ENCODE measurements at places on chromosomes 16 and 17.

DNA sequence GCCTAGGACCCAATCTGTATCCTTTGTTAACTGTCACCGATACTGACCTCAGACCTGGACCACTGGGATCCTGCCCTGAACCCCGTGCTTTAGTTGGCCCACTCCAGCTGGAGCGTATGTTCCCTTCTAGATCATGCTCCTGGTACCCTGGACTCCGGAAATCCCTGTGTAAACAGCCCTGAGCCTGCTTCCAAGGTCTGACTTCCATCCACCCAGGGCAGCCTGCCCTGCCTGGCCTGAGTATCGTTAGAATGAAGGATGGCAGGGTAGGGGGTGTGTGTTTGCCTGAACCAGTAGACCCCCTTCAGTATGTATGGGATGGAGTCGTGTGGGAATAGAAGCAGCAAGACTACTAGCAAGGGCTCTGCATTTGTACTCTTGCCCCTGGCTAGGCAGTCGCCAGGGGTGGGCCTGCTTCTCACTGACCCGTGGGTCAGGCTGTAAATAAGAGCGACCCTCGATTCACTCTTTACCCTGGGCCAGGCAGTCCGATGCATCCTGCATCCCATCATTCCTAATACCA is 691 bp upstream of the TMEM98 start:
- DNase-seq, result no peak

GRCh38 chr17:77476931-77477805 is 336.4 kb downstream of the SEC14L1 start:
- DNase-seq, result no peak

GRCh38 chr16:84391151-84392030 is 23.1 kb downstream of the ATP2C2 start:
- DNase-seq, result no peak

- DNase-seq, result no peak
Observed at GRCh38 chr16:85475233-85475632, 137.9 kb upstream of the GSE1 start.

GRCh38 chr16:85611444-85612190 is 1.5 kb upstream of the GSE1 start:
- no peak for DNase-seq

DNA sequence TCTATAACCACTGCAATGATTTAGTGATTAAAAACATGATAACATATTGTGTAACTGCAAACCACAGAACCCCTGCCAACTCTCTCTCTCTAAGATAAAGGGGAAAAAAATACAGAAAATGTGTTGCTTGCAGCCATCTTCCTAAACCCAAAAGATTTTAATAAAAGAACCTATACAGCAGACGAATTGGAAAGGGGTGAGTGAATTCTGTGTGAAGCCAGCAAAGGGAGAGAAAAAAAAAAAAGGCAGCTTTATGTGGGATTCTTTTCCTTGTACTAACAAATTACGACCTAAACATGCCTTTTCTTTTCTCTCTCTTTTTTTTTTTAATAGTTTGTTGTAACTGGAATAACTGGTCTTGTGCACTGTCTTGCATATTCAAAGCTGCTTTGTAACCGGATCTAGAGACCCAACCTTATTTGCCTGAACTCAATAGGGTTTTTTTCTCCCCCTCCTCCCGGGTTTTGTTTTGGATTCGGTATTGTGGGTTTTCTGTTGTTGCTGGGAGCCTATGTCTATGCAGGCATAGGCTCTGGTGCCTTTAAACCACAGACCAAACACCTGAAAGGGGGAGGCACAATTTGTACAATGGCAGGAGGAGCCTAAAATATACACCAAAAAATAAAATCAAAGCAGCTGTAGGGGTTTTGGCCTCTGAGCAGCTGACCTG is 7.0 kb upstream of the ZFHX3 start:
- no peak for DNase-seq

GRCh38 chr16:28555561-28555960 is 1.8 kb downstream of the SGF29 start:
- no peak for DNase-seq

DNA sequence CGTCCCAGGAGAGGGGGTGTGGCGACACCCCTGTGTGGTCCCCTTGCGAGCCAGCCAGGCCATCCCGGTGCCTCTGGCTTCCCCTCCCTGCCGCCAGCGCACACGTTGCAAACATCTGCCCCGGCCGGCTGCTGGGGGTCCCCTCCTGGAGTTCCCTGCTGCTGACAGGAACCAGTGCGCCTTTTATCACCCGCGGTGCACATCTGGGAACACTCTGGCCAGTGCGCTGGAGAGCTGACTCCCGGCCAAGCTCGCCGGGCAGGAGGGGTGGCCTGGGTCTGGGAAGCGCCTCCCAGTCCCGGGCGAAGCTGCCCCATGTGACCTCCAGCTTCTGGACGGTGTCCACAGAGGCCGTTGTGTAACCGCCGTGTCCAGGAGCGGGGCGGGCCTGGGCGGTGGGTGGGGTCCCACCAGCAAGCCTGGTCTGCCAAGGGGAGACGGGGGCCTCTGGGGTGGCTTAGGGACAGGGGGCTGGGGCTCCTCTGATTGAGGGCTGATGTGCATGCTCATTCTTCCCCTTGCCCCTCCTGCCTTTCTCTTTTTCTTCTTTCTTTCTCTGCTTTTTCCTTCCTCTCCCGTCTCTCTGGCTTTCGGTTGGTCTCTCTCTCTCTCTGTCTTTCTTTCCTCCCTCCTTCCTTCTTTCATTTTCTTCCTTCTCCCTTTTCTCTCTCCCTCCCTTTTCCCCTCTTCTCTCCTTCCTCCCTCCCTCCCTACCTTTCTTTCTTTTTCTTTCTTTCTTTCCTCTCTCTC is 25.2 kb upstream of the CIBAR2 start:
- DNase-seq, result no peak

DNA sequence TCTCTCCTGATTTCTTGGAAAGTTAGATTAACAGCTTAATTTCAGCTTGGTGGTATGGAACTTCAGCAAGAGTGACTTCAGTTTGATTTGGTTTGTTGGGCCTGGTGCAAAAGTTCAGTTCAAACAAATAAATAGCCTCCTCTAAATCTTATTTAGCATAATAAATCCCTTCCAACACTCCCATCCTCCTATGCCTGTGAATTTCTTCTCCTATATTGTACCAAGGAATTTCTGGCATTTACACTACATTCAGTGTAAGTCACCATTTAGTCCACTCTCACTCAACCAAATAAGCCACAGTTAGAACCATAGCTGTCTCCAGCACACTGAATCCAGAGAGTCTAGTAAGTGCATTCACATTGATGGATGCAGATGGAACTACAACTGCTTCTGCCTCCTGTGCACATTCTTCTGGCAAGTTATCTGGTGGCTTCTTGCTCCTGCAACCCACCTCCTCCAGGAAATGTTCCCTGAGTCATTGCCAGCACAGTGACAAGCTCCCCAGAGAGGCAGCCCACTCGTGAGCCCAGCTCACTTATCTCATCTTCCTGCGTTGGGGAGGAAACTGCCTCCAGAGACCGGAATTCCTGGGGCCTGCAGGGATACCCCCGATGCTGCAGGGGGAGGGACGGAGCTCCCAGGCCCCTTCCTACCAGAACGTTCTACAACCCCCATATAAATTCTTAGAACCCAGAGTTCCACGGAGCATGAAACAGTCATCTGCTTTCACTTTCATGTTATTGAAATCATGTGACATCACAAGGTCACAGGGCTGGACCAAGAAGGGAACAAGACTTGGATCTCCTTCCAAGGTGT is 318.3 kb downstream of the PHKB start:
- DNase-seq, result no peak

GRCh38 chr17:4540687-4541327 is 14.4 kb downstream of the MYBBP1A start:
- DNase-seq, result no peak

DNA sequence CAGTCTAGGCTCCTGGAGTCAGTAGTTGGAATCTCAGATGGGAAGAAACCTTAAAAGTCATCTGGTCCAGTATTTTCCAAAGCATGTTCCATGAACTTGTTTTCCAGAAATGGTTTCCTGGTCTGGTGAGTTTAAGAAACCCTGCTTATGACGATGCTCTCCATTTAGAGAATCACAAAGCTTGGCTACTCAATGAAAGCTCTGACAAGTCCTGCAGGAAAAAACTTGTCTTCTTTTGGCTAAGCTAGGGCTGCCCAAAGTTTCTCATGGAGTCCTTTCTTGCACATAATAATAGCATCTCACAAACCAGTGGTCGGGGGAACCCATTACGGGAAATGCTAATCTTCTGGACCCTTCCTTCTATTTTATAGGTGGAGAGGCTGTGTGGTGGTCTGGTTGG is 5.5 kb upstream of the NKD1 start:
- DNase-seq, result no peak

GRCh38 chr17:49525831-49526741 is 31.0 kb downstream of the NGFR start:
- peak; percentile 7 for DNase-seq

DNA sequence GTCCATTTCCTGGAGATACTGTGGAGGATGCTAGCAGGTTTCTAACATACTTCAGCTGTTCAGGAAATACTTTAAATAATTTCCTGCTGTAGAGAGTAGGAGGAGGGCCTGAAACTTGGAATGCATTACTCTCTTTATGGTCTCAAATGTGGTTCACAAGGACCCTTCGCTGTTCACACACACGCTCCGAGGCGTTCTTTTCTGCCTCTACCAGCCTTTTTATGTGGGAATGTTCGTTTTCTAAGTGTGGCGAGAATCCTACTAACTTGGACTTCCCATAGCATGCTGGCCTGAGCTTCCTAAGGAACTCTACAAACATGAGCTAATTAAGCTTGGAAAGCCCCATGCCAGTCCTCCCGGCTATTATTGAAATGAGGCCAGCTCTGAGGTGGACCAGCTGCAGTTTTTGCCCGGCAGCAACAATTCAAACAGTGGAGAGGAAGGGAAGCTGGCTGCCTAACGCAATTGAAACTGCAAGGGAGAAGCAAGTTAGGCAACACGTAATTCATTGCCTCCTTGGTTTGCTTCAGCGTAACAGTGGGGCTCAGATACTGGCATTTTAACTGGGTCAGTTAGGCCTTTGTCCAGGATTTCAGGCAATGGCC is 18.9 kb downstream of the KPNA2 start:
- DNase-seq, result no peak

GRCh38 chr17:33015716-33016346 is 24.2 kb downstream of the SPACA3 start:
- DNase-seq, result no peak

DNA sequence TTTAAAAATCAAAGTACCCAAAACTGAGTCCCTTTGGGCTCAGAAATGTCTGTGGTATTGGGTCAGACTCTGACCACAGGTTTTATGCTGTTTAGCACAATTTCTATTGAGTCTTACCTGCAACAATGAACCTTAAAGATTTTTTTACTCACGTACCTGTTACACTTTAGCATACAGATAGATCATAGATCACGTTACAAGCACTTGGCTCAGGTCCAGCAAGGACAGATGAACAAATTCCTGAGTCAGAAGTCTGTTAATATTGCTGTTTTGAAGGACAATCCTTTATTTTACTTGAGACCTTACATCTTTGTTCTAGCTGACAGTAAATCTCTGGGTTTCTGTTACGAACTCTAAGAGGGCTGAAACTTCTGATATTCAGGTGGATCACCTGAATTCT is 12.8 kb downstream of the SLC7A6OS start:
- no peak for DNase-seq

- DNase-seq, result no peak
Observed at GRCh38 chr17:2138318-2138717, 83.4 kb downstream of the HIC1 start.

GRCh38 chr16:15404792-15405191 is 9.2 kb downstream of the MPV17L start:
- no peak for DNase-seq

- no peak for DNase-seq
Observed at GRCh38 chr16:12011565-12011964, 35.0 kb downstream of the SNX29 start.

- DNase-seq, result no peak
Observed at GRCh38 chr16:51989637-51990230, 557.2 kb downstream of the TOX3 start.

- DNase-seq, result no peak
Observed at GRCh38 chr17:61362852-61363600, 36.6 kb upstream of the TBX2 start.

- no peak for DNase-seq
Observed at GRCh38 chr17:33113276-33113990, 121.8 kb downstream of the SPACA3 start.

DNA sequence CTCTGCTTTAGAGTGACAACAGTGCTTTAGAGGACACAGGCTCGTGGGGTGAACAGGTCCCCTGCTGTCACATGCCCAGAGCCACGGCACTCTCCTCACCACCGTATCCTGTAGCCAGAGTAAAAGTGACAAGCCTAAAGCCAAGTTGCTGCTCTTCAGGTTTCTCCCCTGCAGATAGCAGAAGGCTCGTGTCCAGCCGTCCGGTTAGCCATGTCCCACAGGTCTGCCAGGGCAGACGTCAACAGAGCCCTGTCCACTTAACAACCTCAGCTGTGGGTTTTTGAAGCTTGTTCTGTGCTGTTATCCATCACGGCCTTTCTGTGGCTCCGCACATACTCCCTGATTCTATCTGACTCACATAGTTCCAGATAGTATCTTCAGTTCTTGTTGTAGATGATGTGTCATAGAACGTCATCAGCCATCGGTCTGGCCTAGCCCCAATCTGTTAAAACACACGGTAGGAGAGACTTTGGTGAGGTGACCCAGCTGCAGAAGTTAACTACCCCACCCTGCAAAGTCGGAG is 100.7 kb downstream of the SOCS1 start:
- DNase-seq, result no peak

- DNase-seq, result no peak
Observed at GRCh38 chr17:51999654-52000053, 158.9 kb downstream of the CA10 start.

- no peak for DNase-seq
Observed at GRCh38 chr16:83956336-83957289, 3.6 kb downstream of the OSGIN1 start.

GRCh38 chr16:13896543-13897182 is 23.3 kb upstream of the ERCC4 start:
- no peak for DNase-seq

DNA sequence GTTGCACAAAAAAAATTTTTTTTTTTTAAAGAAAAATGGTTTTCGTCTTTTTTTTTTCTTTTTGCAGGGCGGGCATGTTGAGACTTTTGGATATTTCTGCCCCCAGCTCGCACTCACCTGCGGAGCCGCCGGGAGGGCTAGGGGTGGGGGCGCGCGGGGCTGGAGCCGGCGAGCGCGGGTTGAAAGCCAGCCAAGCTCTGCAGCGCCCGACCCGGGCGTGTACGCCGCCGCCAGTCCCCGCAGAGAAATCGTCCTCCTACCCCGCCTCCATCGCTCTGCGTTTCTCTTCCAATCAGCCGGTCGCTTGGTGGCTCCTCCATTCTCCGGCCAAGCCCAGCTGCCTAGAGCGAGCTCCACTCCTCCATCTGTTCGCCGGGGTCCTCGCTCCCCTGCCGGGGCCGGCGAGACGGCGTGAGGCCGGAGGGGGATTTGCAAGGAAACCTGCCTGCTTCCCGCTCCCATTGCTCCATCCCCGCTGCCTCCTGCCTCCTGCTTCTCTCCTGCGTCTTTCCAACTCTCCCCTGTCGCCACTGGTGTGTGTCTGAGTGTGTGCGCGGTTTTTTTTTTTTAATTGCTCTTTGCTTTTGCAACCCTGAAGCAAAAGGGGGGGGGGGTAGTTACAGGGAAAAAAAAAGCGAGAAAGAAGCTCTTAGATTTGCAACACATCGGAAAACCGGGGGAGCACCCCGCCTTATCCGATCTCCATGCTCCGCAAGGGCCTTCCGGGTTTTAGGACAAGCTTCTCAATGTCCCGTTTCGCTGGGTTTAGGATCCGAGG is 1.8 kb upstream of the UBTF start:
- DNase-seq, result no peak

Data from D721Med (cell line).